PC-9 (cell line): ENCODE measurements at places on chromosomes 13 and 19.
A peak's percentile ranks its signal among the peaks of the same experiment; 100 is the strongest.

- no peak for DNase-seq
Observed at GRCh38 chr13:87925006-87925405, 253.8 kb downstream of the SLITRK5 start.

DNA sequence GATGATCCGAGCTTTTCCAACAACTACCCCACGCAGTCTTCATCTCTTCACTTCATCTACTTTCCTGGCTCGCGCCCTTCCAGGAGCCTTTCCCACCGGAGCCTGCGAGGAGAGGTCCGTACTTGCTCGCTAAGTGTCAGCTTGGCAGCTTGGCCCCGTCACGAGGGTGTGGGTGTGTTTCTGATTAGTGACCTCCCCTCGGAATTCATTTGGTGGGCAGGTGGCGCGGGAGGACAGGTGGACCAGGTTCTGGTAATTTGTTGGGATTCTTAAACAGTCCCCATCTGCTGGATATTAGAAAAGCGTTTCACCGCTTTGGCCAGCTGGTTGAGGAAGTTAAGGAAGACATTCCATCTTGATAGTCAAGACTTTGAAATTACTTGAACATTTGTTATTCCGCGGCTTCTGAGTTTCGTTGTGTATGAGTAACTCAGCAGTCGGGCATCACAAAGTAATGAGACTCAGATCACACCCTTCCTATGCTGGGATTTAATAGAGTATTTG lies 515 bp downstream of the UFM1 start:
- peak; percentile 57 for DNase-seq

DNA sequence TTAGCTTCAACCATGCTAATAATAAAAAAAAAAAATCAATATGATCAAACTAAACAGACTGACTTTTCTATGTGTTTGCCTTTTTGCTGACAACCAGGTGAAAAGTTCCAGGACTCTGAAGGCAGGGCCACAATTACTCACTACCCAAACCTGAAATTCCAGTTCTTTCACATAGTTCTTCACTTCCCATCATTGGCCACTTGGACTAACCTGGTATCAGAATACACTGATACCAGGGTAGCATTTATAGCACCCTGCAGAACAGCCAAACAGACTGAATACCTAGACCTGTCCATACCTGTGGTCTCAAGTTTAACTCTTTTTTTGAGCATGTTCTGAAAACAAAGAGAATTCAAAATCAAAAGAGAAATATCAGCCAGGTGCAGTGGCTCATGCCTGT lies 25.1 kb downstream of the ELF1 start:
- peak; percentile 50 for DNase-seq

DNA sequence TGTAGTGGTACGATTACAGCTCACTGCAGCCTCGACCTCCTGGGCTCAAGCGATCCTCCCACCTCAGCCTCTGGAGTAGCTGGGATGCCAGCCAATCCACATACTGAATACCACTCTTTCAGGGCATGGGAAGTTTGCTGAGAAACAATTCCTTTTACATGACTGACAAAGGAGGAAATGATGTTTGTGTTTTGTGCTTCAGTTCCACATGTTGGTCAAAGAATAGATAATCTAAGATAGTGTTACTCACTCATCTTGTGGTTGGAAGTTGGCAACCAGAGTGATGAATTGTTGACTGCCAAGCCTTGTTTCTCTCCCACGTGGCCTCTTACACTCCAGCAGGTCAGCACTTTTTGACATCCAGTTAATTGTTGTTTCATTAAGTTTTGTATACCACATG lies 7.6 kb downstream of the MBD3L2B start:
- DNase-seq = no peak

DNA sequence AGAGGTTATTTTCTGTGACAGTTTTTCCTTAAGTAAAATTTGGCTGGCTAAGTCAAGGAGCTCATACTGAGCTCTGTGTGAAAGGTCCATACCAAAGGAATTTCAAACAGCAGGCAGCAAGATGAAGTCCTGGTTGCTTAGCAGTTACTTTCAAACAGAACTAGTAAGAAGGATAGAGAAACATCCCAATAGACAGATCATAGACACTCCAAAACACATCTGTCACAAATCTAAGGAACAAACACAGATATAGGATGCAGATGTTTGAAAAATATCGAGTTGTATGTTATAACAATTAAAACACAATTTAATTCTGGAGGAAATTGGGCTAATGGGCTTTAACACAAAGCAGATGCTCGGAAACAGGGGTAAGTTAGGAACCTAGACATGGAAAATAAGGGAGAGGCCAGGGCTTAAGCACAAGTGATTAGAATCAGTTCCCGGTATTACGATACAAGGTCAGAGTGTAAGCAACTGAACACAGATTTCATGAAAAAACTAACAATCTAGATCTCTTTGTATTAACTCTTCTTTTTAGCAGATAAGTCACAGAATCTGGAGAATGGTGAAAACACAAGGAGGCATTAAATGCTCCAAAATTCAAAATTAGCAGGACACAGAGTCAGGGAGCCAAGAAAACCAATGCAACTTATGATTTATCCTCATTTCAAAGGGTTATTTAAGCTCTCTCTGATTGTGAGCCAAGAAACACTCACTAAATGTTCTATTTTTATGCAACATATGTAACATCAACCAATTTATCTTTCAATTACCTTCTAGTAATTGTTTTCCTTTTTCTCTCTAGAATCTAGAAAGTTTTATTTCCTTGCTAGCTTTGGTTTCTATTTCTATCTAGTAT lies 1992.9 kb upstream of the PCDH20 start:
- DNase-seq = no peak
